ENCODE measurements at places on chromosomes 7 and 10. TPM values are rescaled to one million over a fixed set of nuclear protein-coding genes. Genes with fewer than 3 reads are reported as not detected.
A peak's percentile ranks its signal among the peaks of the same experiment; 100 is the strongest.

ATP6V0A4 gene
- not detected for total RNA-seq

GJC3 gene
- total RNA-seq = 0.61 TPM

VIM gene
- total RNA-seq = 3,828 TPM

AKR1D1 gene
- total RNA-seq = not detected

SAMD9L gene
- 12.4 TPM for total RNA-seq

CYP2C19 gene
- total RNA-seq = 0.19 TPM

SH2D4B gene
- 0.35 TPM for total RNA-seq

GRCh38 chr7:155129186-155129585 is 59.1 kb downstream of the HTR5A start:
- peak; percentile 71 for DNase-seq

- no peak for DNase-seq
These were observed 458.8 kb upstream of the GHITM start for GRCh38 chr10:83680470-83680891.

DNA sequence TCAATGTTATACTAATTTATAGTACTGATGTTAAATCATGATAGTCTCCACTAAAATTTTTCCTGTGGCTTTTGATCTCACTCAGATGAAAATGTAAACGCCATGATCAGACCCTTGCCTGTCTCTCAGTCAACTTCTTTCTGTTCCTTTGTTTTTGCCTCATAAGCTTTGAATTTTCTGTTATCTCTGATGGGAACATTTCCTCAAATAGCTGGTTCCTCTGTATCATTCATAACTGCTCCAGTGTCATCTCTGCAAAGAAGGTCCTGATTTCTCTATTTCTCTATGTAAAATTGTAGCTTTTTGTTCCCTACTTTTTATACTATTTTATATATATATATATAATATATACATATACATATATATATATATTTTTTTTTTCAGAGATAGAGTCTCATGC is 67.5 kb downstream of the GPR141 start:
- no peak for DNase-seq

DNA sequence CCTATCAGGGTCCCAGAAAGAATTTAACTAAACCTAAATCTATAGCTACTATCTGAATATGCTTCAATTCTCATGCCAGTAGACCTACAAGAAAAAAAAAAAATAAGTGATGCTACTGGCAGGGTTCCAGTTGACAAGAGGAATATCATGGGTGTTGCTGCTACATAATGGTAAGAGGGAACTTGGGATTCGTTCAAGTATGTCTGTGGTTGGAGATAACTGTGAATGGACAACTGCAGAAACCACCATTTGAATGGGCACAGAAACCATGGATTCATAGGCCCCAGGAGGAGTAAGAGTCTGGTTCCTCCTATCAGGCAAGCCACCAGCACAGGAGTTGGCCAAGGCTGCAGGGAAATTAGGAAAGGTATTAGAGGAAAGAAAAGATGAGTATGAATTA is 287.6 kb upstream of the HGF start:
- DNase-seq = no peak

DNA sequence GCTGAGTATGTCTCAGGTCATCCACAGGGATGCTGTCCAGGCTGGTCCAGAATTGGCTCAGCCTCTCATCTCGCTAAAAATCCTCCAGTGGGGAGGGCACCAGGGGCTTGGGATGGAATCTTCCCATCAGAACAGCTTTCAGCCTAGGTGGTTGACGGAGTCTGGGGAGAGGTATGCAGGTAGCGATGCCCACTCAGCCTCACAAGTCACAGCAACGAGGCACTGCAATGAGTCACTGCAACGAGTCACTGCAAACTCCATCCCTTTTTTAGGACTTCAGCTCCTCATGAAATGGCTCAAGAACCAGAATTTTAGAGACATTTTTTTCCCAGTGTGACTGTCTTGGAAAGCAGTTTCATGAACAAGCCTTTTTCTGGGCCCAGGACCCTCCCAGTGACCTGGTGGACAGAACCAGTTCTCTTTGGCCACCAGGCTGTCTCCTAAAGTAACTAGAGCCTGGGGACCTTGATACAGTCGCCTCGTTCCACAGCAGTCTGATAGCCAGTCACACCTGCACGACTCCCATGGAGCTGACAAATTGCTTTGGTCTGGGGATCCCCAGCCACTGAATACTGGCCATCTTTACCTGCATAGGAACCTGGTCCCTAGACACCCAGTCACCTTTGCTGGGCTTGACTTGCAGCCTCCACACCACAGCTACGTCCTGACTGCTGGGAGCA is 41.3 kb upstream of the PPP2R2D start:
- peak; percentile 73 for DNase-seq

DNA sequence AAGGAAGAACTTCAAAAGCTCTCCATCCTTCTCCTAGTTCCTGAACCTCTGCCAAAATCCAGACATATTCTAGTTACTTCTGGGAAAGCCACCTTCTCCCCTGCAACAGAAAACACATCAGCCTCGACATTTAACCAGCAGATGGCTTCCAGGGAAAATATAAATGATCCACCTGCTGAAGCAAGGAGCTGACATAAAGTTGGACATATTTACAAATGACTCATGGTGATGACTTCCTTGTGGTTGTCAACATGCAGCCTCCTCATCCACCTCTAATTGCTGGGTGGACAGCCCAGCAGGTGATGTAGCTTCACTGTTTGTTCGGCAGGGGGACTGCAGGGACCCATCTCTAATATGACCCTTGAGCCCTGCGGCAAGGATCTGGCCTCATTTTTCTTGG is 266.0 kb downstream of the C7orf25 start:
- no peak for DNase-seq

GRCh38 chr10:115093776-115094408 is 727 bp downstream of the ATRNL1 start:
- no peak for DNase-seq

DNA sequence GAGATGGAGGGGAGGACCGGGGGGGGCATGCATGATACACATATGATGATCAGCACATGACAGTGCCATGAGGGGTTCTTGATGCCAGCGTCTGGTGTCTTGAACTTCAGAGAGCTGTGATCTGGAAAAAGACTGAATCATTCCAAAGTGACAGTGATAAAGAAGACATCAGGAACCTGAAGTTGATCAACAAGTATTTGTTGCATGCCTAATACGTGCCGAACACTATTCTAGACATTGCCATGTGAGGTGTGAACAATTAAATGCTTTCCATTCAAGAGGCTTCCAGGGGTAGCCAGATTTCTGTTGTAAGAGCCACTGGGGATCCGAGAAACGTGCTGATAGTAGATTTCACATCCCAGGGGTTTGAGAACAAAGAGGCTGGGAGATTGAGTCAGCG is 6.2 kb downstream of the MCM10 start:
- no peak for DNase-seq

DNA sequence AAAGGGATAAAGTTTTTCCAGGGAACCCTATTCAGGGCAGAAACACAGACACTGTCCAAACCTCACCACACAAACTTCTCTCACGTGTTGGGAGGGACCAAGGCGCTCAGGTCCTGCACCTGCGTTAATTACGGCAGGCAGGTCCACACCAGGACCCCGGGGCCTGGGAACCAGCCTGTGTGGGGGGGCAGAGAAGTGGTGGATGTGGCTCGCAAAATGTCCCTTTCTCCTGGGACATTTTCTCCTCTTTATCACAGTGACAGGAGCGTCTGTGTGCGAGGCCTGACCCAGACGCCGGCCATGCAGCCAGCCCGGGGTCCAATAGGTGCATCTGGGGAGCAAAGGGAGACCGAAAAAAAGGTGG is 73.4 kb upstream of the ZNF722 start:
- no peak for DNase-seq

- DNase-seq = no peak
These were observed 128.8 kb downstream of the DGKB start for GRCh38 chr7:14773729-14774271.

GRCh38 chr7:151060416-151061212 is 1.2 kb downstream of the SLC4A2 start:
- no peak for DNase-seq

GRCh38 chr10:19412531-19412930 is 363.9 kb downstream of the MALRD1 start:
- no peak for DNase-seq

GRCh38 chr10:115066528-115066927 is 26.6 kb upstream of the ATRNL1 start:
- no peak for DNase-seq

GRCh38 chr7:97007583-97007861 is 2.2 kb downstream of the DLX6 start:
- no peak for DNase-seq

DNA sequence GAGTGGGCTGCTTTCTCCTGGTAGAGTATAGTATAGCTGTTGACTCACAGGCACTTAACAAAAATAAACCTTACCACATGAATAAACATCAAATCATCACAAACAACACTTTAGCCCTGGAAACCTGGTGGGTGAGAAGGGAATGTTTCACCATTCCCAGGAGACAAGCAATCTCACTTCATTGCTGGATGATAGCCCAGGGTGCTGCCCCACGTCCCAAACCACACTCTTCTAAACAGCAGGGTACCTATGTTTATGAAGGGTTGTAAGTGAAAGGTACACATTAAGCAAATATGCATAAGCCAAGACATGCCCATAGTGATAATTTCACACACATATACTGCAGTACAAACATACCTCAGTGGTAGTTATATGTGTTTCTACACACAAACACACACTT is 276.2 kb downstream of the FGFR2 start:
- no peak for DNase-seq

DNA sequence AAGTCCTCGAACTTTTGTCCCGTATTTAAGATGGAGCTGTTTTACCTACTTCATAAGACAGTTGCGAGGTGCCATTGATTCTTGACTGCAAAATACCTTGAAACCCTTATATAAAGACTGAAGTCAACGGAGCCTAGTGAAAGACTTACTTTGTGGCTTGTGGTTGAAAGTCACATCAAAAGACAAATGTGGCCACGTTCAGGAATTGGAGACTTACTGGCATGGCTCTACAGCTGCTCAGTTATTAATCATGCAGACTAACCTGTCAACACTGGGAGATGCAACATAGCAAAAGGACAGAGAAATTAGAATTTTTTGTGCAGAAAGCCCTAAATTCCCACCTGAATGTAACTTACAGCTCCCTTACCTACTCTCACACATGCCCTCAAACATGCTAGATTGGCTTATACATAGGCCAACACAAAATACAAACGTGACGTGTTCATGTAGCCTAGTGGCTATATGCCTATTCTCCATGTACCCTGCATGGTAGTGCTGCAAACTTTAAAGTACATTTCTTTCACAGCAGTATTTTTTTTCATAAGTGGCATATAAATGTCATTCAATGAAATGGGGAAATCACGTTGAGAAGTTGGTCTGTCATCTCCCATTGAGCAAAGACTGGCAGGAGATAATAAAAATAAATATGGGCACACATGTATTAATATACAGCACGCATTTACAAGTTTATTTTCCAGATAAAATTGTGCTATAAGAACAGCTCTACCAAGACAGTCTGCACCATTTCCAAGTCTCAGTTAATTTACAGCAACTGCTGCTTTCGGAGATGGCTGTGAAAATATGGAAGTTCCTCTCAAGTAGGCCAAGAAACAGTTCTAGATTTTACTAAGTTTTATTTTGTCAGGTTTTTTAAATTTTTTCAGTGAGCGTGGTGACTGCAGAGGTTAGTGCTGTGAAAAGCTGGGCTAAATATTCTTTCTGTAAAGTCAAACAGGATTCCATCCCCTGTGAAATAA is 170.4 kb upstream of the C7orf33 start:
- DNase-seq = no peak

GRCh38 chr10:52908478-52908877 is 135.9 kb upstream of the MBL2 start:
- no peak for DNase-seq

GRCh38 chr10:110747609-110748464 is 103.7 kb downstream of the RBM20 start:
- DNase-seq = no peak

GRCh38 chr10:52312942-52313255 is 1.2 kb upstream of the DKK1 start:
- DNase-seq = no peak

DNA sequence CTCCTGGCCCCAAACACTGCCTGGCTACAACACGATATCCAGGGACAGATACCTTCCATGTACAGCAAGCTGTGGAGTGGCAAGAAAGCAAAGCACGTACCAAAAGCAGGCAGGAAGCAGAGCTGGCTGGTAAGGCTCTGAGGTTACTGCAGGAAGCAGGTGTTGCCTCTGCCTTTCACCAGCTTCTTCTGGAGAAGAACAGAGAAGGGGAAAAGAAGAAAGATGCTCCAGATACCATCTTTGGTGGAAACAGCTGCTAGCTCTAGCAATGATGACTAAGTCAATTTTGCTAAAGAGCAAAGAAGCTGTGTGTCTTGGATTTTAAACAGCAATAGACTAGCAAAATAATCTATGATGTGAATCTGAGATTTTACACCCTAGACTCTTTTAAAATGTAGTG is 34.9 kb upstream of the PRSS1 start:
- no peak for DNase-seq

GRCh38 chr10:89846281-89846630 is 144.9 kb downstream of the KIF20B start:
- no peak for DNase-seq

- no peak for DNase-seq
These were observed 5.9 kb downstream of the AKR1B1 start for GRCh38 chr7:134452991-134453473.

DNA sequence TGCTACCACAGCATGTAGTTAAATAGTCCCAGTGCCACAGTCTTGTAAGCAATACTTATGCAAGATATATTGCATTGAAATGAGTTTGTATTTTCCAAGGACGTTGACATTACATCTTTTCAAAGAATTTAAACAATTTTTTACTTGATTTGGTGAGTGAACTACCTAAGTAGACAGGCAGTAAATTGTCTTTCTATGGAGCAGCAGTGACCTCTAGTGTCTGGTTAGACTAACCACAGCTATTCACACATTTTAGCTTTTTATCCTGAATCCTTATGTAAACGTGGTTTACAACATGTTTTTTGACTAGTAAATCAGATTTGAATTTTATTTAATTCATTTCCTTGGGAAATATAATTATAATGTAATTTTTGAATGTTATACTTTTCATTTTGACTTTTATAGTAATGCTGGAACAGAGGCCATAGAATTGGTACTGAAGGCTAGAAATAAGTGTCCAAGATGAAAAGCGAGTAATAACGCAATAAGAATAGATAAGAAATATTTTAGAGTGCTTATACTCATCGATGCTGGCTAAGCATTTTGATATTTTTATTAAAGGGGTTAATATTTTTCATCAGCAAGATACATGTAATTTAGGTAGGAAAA is 5.6 kb downstream of the LRRTM3 start:
- DNase-seq = no peak

DNA sequence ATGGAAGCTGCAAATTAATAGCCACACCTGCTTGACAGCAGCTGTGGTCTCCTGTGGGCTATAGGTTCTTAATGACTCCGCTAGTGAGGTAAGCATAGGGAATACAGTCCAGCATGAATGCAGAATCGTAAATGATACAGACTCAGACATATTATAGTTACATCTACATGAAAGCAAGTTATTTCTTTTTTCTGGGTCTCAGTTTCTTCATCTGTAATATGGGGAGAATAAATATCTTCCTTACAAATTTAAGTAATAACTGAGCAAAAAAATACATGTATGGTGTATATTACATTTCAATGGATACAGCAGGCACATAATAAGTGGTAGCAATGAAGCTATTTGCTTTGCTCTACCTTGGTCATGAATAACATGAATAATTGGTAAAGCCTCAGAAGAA is 245.9 kb upstream of the RHOBTB1 start:
- no peak for DNase-seq

GRCh38 chr7:108171164-108171563 is 41.0 kb upstream of the LAMB4 start:
- no peak for DNase-seq

Measured in mesenteric fat pad (tissue), 1 donor.